AML-193 (cell line): ENCODE measurements at places on chromosomes 4 and X.

- no peak for DNase-seq
Observed at GRCh38 chr4:48400416-48400815, 59.1 kb downstream of the SLAIN2 start.

DNA sequence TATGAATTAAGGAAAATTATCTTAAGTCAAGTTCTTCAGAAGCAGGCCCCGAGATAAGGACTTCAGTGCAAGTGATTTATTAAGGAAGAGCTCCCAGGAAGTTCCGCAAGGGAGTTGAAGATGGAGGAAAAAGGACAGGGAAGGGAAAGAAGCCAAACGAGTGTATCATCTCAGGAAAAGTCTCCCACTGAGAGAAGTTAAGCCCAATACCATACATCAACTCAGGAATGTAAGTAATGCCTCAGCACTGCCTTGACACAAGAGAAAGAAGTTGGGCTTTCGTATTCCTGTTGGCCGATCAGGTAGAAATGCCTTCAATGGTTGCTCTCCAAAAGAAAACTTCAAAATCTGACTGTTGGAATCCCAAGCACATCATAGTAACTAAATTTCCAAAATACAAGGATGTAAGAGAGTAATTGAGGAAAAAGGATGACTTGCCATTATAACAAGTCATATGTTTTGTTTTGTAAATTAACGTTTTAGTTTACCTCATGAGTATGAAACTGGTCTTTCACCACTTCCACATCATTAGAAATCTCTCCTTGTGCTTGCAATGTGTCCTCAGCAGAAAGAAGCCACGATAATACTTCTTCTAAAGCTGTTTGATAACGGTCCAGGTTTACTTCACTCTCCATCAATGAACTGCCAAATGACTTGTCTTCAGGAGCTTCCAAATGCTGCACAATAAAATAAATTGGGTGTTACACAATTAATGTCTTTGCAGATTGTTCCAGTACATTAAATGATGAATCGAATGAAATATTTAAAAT lies 566.7 kb downstream of the DMD start:
- DNase-seq: no peak

DNA sequence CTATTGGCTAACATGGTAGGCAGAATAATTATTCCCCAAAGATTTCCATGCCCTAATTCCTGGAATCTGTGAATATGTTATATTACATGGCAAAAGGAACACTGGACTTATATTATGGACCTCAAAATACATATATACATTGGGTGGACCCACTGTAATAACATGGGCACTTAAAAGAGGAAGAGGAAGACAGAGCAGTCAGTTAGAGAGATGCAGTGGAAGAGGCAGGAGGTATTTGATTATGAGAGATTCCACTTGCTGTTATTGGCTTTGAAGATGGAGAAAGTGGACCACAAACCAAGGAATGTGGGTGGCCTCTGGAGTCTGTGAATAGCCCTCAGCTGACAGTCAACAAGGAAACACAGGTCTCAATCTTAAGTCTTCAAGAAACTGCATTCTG lies 14.0 kb upstream of the ART3 start:
- no peak for DNase-seq

DNA sequence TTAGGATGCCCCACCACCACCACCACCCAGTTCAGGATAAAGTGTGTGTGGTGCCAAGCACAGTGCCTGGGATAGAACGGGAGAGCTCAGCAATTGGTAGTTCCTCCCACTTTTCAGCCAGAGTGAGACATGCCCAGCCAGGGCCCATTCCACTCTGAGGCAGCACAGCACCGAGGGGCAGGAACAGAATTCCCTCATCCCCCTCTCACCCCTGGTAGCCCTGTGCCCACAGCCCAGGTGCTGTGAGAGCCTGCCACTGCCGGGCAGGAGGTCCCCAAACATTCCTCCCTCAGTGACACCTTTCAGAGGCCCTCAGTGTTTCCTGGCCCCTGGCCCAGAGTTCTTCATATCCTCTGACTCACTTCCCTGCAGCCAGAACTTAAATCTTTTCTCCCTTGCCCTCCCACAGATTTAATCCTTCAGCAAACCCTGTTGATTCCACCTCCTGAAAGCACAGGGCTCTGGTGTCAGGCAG lies 8.1 kb downstream of the RIPPLY1 start:
- DNase-seq: no peak

DNA sequence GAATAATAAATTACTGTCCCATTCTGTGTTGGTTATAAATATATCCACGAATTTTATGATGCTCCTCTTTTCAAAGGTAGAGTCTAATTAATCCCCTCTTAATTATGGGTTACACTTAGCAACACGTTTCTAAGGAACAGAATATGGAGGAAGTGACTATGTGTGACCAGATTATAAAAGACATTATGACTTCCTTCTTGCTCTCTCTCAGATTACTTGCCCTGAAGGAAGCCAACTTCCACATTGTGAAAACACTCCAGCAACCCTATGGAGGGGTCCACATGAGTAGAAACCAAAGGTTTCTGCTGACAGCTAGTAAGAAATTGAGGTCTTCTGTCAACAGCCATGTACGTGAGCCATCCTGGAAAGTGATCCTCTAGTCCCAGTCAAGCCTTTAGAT lies 59.3 kb downstream of the WDFY3 start:
- DNase-seq: no peak

DNA sequence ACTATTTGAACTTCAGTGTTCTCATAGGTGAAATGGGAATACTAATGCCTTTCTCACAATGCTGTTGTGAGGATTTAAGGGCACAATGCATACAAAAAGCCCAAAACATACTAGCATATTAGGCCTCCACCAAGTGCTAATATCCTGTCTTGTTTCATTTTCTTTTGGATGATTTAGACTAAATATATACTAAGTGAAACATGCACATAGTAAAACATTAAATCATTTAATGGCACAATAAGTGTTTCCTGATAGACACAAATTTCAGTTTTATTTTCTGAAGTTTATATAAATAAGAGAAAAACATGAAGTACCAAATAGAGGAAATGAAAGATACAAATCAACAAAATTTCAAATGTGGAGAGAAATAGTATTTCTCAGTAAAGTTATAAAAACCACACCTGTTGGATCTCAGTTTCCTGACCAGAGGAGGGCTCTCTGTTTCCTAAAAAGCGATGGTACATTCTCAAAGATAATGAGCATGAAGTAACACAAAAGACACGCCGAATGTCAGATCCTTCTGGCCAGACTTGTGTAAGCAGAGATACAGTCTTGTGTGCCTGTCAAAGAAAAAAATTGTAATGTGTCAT lies 25.1 kb downstream of the DDX60 start:
- DNase-seq: no peak

GRCh38 chr4:15162465-15163283 lies 160.4 kb downstream of the CPEB2 start:
- DNase-seq: peak; percentile 53

DNA sequence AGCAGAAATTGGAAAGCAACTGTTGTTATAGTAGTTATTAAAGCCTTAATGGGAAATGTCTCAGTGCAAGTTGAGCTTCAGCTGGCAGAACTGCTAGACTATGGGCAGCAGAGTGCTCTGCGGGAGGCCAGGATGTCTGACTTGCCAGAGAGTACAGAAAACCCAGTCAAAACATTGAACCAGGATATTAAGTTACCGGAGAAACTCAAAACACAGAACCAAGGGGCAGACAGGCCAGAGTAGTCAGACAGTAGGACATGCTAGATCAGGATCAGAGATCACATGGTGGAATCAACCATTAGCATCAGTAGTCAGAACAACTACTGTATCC lies 72.9 kb upstream of the TNIP3 start:
- no peak for DNase-seq

DNA sequence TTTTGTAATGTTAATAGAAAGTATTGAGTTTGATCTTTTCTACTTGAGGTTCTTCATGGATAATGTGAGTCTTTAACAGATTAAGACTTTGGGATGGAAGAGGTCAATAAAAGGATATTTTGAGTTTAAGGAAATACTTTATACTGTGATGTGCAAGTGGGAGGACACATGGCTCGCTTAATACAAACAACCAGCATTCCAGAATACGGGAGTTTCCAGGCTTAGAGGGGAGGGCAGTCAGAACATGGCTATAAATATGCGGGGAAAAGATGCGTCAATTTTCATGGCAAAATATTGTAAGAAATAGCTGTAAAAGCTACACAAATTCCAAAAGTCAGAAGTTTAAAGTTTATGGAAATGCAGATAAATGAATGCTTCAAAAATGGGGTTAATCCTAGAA lies 192.3 kb downstream of the AASDH start:
- no peak for DNase-seq

- no peak for DNase-seq
Observed at GRCh38 chrX:139826065-139827044, 106.5 kb downstream of the ATP11C start.

DNA sequence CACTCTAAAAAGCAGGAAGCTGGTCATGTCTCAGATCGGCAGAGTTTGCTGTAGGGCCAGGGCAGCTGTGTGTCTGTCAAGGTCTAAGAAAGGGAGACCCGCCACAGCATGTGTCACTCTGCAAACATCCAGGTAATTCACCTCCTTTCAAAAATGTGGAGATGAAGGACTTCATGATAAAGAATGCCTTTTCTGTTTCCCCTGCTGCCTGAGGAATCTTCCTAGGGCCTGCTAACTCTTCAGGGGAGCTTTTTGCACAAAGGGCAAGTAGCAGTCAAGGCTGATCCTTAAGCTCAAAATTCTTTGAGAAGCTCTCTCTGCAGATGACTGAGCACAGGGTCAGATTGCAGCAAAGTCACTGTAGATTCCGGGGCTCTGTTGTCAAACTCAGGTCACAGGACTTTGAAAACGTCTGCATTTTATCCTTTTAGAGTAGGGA lies 21.1 kb downstream of the RASL11B start:
- DNase-seq: no peak

DNA sequence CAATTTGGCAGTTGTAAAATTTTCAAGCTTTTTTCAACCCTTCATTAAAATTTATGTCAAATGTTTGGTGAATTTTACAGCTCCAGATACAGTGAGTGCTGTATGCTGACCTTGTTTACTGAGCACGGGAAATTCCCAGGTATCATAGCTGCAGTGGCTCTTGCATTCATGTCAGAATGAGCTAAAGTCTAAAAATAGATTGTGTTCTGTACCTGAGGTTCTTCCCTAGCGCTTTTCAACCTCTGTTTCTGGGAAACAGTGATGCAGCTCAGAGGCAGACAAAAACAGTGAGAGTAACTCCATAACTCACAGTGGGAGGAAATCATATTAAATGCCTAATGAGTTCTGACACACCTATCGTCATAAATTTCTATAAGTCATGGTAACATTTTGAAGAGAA lies 393.8 kb upstream of the GNPDA2 start:
- no peak for DNase-seq

GRCh38 chr4:113739197-113739596 lies 22.3 kb downstream of the CAMK2D start:
- no peak for DNase-seq

GRCh38 chr4:83629945-83630721 lies 94.2 kb downstream of the GPAT3 start:
- peak; percentile 85 for DNase-seq

- DNase-seq: no peak
Observed at GRCh38 chr4:55297346-55297745, 48.7 kb upstream of the SRD5A3 start.

DNA sequence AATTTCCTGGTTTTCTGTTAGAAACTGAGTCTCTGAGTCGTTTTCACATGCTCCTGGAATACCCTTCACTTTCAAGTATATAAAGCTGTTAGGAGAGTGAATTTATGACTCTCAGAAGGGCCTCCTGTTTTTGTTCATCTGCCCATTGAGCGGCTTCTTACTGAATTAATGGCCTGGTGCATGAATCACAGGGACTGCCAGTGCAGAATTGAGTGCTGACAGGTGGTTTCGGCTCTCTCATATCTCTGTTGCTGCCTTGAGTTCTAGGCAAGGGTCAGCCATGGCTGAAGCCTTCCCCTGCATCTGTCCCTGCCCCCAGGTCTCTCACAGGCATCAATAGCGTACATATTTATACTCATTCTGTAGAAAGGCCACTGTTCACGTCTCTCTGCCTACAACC lies 22.7 kb upstream of the SEPSECS start:
- DNase-seq: no peak

DNA sequence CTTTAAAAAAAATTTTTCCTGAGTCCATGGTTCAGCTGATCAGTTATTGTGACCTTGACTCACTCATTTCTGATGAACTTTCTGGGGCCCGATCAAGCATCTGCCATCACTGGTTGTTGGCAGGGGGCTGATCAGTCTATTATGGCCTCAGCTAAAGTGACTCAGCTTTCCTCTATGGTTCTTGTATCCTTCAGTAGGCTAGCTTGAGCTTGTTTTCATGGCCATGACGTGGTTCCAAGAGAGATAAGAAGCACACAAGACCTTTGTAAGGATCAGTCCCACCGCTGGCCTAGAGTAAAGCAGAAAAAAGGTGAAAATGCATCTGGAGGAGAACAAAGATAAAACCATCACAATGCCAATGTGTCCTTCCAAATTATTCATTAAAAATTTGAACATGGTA lies 29.8 kb upstream of the EPGN start:
- DNase-seq: no peak

GRCh38 chr4:1002631-1003251 lies 8.7 kb upstream of the FGFRL1 start:
- no peak for DNase-seq

GRCh38 chr4:166290426-166290825 lies 417.4 kb downstream of the TLL1 start:
- DNase-seq: no peak

DNA sequence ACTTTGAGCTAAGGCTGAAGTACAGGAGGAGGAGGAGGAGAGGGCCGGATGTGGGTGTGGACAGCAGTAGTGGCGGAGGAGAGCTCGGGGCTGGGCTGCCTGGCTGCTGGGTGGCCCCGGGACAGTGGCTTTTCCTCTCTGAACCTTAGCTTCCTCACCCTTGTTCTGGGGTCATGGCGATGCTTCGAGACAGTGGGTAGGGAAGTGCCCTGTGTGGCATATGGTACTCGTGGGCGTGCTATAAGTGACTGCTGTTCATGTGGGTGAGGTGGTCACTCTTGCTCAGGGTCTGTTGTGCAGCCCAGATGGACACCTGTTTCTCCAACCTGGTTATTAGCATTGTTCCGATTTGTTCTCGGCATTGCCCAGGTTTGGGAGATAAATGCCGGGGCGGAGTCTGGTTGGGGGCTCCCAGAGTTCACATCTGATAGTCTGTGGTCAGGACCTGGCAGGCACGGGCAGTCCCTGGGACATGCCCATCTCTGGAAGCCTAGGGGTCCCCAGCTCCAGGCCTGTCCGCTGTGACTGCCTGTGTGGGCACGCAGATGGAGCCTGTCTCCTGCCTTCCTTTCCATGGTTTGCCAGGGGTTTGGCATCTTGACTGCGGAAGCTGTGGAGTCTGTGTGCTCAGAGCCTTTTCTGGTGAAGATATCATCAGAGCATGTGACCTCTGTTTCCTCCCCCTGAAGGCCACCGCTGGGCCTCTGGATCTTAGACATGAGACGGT lies 4.9 kb upstream of the CPZ start:
- no peak for DNase-seq

- no peak for DNase-seq
Observed at GRCh38 chr4:105613306-105613705, 60.9 kb downstream of the ARHGEF38 start.
